ENCODE measurements at places on chromosomes 2 and 18.

DNA sequence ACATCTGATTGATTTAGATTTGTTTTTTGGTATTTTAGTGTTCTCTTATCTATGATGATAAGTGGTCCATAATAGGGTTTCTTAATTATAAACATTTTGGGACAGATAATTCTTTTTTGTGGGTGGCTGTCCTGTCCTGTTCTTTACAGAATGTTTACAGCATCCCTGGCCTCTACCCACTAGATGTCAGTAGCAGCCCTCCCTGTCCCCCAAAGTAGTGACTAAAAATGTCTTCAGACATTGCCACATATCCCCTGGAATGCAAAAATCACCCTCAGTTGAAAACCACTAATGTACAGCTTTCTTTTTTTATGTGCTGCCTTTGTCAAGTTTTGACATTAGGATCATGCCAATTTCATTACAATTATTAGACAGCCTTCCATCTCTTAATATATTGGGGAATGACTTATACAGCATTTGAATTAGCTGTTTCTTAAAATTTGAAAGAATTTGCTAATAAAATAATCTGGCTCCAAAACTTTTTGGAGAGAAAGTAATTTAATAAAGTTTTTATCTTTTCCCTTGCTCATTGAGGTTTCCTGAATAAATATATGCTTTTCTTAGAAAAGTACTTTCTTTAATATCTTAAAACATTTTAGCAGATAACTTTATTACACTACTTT lies 19.5 kb downstream of the WIPF1 start:
- no peak for DNase-seq

DNA sequence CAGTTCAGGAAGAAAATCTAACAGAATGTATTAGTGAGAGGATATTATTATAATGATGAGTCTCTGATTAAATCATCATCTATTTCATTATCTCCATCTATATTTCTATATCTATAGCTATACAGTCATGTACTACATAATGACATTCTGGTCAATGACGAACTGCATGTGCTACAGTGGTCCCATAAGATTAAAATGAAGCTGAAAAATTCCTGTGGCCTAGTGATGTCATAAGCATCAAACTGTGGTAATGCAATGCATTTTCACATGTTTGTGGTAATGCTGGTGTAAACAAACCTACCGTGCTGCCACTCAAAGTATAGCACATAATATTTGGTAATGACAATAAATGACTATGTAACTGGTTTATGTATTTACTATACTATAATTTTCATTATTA lies 1127.9 kb upstream of the CHAC2 start:
- DNase-seq = no peak

- DNase-seq = no peak
These were observed 17.0 kb downstream of the TTLL4 start for GRCh38 chr2:218727502-218728165.

- DNase-seq = no peak
These were observed 19.6 kb downstream of the CUL3 start for GRCh38 chr2:224565452-224566035.

- DNase-seq = no peak
These were observed 130.2 kb downstream of the DNAH6 start for GRCh38 chr2:84646514-84646913.

All from cortex of kidney (tissue), 1 donor.